Activated CD8-positive, alpha-beta memory T cell treated with anti-CD3 and anti-CD28 coated beads for 1 hour (primary cell): ENCODE measurements at places on chromosomes 12 and 14.

DNA sequence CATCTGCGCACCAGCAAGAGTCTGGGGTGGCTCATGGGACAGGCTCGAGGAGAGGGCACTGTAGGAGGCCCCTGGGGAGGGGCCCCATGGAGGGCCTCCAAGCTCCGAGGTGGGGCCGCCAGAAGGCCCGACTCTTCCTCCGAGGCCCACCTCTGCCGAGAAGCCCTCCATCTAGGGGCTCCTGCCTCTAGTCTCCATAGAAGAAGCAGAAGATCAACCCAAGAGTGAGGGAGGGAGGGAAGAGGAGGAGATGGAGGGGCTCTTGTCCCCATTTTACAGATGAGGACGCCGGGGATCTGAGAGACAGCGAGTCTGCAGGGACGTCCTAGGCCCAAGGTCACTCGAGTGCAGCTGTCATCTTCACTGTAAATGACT is 41.2 kb downstream of the DIO3 start:
- no peak for DNase-seq

- DNase-seq = no peak
These were observed 16.2 kb downstream of the OTX2 start for GRCh38 chr14:56794088-56794556.

DNA sequence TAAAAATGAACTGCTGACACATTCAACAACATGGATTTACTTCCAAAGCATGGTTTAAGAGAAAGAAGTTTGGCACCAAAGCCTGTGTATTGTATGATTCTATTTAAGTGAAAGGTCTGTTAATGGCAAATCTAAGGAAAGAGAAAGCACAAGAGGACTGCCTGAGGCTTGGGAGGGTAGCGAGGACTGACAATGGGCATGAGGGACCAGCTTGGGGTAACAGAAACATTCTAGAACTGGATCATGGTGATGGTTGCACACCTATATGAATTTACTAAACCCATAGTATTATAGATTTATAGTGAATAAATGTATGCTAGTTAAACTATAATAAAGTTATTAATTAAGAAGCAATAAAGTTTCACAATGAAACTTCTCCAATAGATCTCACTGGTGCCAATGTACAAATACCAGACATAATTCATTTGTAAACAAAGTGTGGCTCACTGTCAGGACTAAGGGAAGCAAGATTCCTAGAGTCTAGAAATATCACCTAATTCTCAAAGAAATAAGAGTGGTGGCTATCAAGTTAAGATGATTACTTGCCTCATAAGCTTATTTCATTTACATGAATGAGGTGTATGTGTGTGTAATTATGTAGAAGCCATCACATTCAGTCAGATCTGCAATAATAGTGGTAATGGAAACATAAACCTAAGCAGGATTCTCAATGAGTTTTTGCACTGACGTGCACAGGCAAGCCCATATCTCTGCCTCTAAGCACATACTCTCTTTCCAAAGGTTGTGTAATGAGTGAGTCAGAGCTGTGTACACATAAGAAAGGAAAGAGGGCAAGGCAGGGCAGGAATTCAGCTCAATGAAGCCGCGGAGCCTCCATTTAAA is 353.4 kb downstream of the KCNH5 start:
- no peak for DNase-seq

GRCh38 chr12:15963271-15963670 is 52.1 kb downstream of the DERA start:
- DNase-seq = no peak

GRCh38 chr12:12442548-12443071 is 85.7 kb downstream of the BORCS5 start:
- no peak for DNase-seq

GRCh38 chr14:39169541-39169900 is 612 bp downstream of the TRAPPC6B start:
- no peak for DNase-seq

DNA sequence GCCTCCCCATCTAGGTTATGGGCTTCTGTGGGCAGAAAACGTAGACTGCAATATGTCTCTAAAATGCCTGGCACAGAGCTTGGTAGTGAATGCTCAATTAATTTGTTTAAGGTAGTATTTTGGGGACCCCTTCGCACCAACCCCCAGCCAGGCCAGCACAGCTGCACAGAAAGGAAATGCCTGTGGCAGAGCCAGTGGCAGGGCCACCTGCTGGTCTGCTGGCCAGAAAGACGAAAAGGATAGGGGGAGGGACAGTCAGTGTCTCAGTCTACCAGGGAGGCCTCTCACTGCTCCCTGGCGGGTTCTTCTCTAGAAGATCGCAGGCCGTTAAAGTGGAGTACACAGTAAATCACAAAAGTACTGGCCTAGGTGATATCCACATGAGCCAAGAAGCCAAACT is 3.5 kb downstream of the RAB15 start:
- DNase-seq = no peak

GRCh38 chr12:38844267-38844666 is 61.1 kb downstream of the CPNE8 start:
- DNase-seq = no peak

DNA sequence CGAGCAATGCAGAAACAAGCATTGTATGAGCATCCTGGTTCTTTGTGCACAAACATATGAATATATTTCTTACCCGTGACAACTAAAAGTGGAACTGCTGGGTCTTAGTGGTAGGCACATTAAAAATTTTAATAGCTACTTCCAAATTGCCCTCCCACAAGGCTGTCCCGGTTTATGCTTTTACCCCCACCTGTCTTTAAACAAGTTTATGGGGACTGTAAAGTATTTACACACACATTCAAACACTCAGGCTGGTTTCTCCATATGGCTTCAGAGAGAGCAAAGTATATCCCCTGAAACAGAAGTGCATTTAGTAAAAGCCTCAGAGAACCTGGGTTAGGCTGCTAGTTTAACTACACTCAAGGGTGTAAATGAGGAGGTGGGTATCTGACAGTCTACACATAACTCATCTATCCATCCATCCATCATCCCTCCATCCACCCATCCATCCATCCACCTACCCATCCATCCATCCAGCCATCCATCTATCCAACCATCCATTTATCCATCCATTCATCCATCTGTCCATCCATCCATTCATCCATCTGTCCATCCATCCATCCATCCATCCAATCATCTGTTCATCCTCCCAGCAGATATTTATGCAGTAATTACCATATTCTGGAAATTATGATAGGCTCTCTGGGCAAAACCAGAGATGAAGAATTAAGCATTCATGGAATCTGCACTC is 75.7 kb upstream of the DICER1 start:
- DNase-seq = no peak

DNA sequence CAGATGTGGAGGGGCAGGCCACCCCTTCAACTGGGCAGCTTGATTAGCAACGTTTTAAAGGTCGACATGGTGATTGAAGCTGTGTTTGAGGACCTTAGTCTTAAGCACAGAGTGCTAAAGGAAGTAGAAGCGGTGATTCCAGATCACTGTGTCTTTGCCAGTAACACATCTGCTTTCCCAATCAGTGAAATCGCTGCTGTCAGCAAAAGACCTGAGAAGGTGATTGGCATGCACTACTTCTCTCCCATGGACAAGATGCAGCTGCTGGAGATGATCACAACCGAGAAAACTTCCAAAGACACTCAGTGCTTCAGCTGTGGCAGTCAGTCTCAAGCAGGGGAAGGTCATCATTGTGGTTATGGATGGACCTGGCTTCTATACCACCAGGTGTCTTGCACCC is 23.9 kb upstream of the AICDA start:
- no peak for DNase-seq

DNA sequence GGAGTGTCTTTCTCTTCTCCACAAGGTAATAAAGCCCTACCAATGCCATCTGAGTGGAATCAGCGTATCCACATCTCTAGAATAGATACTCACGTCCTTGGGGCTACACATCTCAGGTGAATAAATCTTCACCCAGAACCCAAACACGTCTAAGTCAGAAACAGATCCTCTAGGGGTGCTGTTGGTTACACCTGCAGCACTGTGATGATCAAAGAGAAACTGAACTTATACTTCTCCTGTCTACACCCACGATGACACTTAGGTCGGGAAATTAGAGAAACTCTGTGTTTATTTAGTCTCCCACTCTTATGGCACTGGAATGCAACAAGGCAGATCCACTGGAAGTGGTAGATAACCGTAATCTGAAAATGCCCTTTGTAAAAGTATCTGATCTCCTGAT is 46.2 kb downstream of the WIF1 start:
- DNase-seq = no peak

DNA sequence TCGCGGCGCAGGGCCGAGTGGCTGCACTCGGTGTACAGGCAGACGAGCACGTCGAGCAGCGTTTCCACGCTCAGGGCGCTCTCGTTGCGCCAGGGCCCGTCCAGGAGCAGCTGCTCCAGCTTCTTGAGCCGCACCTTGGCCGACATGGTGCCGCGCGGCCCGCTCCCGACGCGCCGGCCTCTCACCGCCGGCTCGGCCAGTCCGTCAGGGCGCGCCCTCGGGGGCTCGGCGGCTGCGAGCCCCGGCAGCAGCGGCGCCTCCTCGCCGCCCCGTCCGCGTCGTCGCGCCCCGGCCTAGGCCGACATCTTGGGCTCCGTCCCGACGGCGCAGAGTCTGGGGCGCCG is 349 bp downstream of the CDC42BPB start:
- no peak for DNase-seq

DNA sequence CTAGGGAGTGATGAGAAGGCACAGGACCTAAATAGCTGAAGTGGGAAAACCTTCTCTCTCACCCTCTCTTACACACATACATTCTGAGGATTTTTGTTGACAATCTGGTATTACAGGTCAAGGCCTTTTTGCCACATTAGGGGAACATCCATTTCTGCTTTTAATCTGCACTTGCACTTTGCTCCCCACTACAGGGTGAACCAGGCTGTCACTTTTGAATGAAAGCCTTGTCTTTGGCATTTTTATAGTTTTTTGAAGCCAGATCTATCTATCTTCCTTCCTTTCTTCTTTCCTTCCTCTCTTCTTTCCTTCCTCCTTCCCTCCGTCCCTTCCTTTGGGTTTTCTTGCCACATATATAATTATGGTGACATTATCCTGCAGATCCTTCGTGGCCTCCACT is 165.9 kb upstream of the OTX2 start:
- DNase-seq = no peak

DNA sequence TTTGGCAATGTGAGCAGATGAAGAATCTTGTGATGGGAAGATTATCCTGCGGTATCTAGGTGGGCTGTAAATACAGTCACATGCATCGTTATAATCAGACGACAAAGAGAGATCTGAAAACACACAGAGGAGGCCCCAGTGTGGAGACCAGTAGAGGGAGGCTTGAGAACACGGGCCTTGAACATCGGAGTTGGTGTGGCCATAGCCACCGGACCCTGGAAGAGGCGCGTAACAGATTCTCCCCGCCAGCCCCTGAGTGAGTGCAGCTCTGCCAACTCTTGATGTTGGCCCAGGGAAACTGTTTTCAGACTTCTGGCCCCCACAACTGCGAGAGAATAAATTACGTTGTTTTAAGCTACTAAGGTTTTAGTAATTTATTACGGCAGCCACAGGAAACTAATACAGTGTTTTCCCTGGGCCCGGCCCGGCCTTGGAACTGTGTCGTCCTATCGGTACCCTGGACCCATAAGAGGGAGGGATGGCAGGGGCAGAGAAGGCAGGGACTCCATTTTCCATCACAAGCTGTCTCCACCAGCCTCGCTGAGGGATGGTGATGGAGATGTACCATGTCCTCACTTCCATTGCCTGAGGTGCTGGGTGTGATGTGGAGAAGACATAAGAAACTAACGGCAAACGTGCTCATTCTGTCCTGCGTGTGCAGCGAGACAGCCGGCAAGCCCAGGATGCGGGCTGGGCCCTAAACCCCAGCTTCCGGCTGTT is 91.6 kb downstream of the NTF3 start:
- DNase-seq = no peak

- DNase-seq = no peak
These were observed 13.1 kb upstream of the KLRC1 start for GRCh38 chr12:10466311-10466710.

GRCh38 chr14:22231018-22231417 is 358.0 kb downstream of the DAD1 start:
- no peak for DNase-seq

GRCh38 chr14:93956514-93957332 is 19.6 kb downstream of the ASB2 start:
- DNase-seq = no peak

- no peak for DNase-seq
These were observed 105.7 kb downstream of the PDE3A start for GRCh38 chr12:20474016-20474415.

DNA sequence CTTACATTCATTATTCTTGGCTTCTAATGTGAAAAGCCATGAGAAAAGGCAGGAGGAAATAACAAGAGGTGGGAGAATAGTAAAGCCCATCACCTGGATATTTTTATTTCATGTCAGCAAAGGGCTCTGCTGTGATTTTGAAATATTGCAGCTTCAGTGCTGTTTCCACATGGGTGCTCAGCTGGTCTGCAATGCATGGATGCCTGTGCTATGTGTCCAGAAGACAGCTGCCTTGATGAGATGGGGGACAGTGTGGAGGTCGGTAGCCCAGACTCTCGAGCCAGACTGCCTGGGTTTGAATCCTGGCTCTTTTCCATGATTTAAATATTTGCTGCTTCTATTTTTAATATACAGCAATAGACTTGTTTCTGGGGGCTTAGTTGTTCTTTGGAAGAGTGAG is 477.5 kb upstream of the GARIN6 start:
- no peak for DNase-seq

GRCh38 chr14:50830932-50831725 is at the start of gene NIN:
NIN (minus strand) TSS chr14:50831162; CDS start chr14:50822056, 9,106 bp downstream.
- peak; percentile 58 for DNase-seq

DNA sequence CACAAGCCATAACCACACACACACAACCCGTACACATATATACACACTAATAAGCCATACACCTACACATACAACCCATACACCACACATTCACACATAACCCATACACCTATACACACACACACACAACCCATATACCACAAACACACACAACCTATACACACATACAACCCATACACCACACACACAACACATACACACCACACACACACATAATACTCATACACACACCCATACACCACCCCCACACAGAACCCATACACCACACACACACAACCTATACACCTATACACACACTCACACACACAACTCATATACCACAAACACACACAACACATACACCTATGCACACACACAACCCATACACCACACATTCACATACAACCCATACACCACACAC is 44.1 kb downstream of the TMEM121 start:
- no peak for DNase-seq
